NCI-H1930 (cell line): ENCODE measurements at places on chromosomes 11 and 22.

GRCh38 chr11:115760461-115761320 lies 256.5 kb upstream of the CADM1 start:
- no peak for DNase-seq

DNA sequence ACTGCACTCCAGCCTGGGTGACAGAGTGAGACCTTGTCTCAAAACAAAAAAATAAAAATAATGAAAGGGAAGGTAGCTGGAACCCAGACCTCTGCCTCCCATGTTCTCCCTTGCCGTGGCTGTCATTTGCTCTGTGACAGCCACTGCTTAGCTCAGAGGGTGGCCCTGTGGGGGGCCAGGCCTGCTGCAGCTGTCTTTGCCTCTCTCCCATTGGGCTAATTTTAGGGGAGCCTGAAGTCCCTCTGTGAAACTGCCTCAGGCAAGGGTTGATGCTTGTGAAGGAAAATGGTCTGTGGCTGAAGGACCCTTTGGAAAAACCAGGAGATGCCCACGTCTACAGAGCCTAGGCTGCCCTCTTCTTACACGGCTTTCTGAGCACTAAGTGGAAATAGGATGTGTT lies 42.9 kb downstream of the C11orf91 start:
- DNase-seq: no peak

- DNase-seq: no peak
These were observed 507.4 kb upstream of the FAT3 start for GRCh38 chr11:91717169-91717568.

DNA sequence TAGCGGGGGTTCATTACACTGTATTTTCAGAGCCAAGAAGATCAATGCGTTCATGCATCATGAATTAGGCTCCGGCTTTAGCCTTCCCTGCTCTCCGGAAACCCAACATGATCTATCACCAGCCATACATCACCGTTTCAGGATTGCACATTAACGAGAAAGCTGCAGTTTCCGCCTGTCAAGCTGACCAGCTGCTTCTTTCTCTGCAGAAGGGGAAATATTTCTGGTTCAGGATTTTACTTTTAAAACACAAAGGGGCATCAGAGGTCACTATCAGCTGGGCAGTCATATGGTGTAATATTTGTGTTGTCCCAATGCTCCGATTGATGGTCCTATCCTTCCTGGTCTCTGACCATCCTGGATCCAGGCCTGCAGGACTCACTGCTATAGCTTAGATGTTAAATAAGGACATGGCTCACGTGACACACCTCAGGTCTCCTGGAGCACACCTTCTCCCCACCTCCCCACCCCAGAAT lies 21.4 kb upstream of the CADM1 start:
- no peak for DNase-seq

GRCh38 chr22:29136782-29137700 lies 64.2 kb downstream of the KREMEN1 start:
- DNase-seq: no peak

- no peak for DNase-seq
These were observed 32.3 kb downstream of the TRIM29 start for GRCh38 chr11:120105576-120105975.

- no peak for DNase-seq
These were observed 23.4 kb upstream of the ADA2 start for GRCh38 chr22:17242641-17243040.

- DNase-seq: no peak
These were observed 224.6 kb upstream of the CCDC90B start for GRCh38 chr11:83510530-83511460.

- DNase-seq: no peak
These were observed 13.8 kb upstream of the RBM4B start for GRCh38 chr11:66691311-66691980.

DNA sequence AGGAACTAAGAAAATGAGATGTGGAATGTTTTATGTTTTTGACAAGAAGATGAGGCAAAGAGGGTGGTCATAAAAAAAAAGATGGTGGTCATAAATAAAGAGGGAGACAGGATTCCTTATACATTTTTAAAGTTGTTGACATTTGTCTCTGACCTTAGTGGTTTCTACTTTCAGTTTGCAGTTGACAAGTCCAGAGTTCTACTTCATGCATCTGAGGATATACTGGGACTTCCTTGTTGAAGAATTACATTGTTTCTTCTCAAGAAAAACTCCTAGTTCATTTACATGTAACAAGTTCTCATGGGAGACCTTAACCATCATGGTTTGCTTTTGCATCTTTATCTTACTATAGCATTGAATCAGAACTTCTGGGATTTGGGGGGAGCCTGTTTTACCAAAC lies 1.2 kb downstream of the OR6X1 start:
- DNase-seq: no peak

DNA sequence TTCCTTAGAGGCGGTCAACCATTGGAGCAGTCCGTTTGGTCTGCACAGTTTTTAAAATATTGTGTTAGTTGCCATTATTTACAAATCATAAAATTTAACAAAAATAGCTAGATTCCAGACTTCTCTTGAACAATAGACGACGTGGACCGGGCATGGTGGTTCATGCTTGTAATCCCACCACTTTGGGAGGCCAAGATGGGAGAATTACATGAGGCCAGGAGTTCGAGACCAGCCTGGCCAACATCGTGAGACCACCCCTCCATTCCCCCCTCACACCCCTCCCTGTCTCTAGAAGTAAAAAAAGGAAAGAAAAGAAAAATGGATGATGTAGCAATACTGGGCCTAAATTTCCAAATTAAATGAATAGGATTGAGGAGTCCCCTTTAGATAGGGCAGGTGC lies 965 bp downstream of the SLC37A2 start:
- DNase-seq: no peak

DNA sequence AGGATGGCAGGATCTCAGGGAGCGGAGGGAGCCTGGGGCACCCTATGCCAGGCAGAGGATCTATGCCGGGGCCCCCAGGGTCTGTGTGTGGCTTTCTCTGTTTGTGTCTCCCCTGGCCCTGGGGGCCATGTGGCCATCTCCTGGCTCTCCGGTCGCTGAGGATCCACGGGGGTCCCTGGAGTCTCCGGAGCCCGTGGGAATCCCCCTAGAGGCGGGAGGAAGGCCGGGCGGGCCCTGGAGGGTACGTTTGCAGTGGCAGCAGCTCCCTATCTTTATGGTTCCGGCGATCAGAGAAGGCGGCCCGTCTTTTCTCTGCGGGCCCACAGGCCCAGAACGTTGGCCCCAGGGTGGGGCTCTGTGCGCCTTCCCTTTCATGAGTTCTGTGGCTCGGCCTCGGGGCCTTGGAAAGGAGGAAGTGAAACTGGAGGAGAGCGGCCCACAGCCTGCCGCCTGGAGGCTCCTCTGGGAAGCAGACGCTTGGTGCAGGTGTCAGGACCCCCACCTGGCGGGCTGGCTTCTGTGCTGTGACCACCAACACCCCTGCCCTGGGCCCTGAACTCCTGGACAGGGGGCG lies 82.1 kb downstream of the KCNQ1 start:
- no peak for DNase-seq

DNA sequence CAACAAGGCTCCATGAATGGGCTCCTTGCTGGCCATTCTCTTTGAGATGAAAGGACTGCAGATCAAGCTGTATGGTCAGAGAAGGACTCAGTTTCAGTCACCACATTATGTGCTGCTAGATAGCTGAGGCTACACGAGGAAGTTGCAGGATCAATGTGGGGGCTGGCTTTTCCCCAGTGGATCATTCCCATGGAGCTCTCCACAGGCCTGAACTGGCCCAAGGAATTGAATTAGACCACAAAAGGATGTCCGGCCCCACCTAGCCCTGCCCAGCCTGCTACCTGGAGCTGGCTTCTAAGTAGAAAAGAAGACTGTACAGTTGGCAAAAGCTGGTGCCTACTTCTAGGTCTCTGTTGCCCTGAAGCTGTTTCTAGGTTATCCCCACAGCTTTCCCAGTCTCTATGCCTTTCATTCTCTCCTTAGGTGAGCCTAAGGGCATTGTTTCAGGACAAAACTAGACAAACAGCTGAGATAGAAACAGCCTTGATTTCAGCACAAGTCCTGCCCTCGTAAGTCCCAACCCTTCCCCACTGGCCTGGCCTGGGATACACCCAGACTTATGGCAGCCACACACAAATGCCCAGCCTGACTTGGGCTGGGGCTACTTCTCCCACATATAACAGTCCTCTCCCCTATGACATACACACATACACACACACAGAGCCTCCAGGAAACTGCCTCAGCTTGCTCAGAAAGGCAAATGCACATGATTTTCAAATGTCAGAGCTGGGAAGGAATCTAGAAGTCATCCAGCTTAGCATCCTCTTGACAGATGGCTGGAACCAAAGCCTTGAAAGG lies 129.1 kb upstream of the NCAM1 start:
- no peak for DNase-seq

DNA sequence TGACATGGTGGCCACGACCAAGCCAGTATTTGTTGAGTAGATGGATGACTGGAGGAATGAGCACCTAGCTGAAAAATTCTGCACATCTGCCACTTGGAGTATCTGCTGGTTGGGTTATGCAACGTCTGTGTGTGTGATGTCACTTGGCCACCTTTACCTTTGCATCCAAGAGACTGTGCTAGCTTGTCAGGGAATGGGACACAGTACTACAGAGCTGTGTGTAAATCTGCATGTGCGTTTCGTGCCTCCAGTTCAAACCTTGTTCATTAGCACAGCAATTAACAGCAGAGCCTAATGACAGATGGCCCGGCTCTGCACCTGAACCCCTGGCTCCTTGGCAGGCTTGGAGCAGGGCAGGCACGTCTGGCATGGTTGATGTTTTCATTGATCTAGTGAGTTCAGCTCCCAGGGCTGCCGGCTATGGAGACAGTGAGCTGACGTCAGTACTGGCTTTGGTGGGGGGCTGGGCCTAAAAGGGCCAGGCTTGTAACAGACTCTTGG lies 188.4 kb upstream of the NAV2 start:
- DNase-seq: no peak

DNA sequence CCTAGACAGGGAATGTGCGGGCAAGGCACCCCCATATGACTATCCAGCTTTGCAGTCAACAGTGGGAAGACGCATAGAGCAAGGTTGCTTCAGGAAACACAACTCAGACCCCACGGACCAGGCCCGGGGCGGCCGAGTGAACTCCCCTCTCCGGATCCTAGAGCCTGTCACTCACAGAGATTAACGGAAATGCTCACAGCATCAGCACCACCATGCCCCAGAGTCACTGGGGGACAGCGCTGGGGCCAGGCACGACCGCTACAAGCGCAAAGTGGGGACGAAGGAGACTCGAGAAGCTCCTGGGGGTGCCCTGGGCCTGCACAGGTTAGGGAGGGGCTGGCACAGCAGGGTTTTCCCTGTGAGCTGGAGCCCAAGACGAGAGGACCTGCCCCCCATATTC lies 15.9 kb downstream of the MACROD1 start:
- DNase-seq: no peak

DNA sequence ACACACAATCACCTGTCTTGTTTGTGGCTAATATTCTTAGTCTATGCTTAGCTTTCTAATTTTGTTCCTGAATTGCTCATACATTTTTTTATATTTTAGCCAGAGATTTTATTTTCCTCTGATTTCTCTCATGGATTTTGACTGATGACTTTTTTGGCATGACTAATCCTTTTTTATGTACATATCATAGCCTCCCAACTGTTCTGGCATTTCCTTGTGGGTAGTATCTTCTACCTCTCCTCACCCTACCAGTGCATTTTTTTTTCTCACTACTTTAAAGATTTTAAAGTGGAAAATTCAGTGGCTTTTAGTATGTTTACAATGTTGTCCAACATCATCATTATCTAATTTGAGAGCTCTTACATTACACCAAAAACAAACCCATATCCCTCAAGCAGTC lies 84.4 kb upstream of the TENM4 start:
- no peak for DNase-seq

- DNase-seq: no peak
These were observed 54.6 kb downstream of the LRRC74B start for GRCh38 chr22:21100149-21101032.

- peak; percentile 26 for DNase-seq
These were observed 397.8 kb downstream of the OPCML start for GRCh38 chr11:133134314-133135173.

GRCh38 chr11:2470495-2470894 lies 25.7 kb downstream of the KCNQ1 start:
- DNase-seq: no peak

GRCh38 chr11:128467610-128468041 lies 119.7 kb downstream of the ETS1 start:
- DNase-seq: no peak

DNA sequence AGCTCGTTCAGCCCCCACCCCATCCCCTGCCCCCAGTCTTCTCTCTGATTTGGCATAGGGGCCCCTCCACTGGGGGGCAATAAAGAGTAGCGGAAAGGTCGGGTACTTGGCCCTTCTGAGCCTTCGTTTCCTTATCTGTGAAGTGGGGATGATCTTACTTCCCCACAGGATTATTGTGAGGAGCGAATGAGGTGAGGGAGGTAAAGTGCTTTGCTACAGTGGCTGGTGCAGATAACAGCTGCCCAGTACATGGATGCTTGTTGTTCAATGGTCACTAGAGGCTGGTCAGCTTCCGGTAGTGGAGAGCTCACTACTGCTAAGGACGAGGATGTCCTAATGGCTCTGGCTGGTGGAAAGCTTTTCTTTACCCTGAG lies 101.2 kb downstream of the CEP164 start:
- no peak for DNase-seq

DNA sequence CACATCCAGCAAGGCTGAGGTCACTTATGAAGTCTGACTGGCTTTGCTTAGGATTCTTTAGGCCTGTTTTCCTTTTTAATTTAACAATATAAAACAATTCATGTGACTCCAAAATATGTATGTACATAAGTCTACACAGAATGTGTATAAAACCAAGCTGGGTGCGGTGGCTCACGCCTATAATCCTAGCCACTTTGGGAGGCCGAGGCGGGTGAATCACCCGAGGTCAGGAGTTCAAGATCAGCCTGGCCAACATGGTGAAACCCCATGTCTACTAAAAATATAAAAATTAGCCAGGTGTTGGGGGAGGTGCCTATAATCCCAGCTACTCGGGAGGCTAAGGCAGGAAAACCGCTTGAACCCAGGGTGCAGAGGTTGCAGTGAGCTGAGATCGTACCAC lies 83.1 kb downstream of the SHANK2 start:
- DNase-seq: no peak

DNA sequence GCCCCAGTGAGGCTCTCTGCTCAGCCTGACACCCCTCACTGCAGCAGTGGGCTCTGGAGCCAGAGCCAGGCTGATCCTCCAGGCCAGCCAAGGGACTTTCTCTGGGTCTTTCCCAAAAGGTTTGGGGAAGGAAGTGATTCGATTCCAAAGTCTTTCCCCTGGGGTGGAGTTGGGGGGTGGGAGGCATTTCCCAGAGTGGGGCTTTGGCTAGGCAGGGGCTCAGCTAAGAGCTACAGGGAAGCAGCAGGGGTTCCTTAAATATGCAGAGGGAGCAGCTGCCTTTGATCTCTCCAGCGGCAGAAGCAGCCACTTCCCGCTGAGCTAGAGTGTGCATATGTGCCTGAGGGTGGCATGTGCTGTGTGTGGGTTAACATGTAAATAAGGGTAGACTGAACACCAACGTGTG lies 192.9 kb downstream of the INSC start:
- DNase-seq: no peak

GRCh38 chr11:126823274-126823673 lies 177.3 kb downstream of the KIRREL3 start:
- DNase-seq: no peak

GRCh38 chr11:46978005-46978491 lies 41.5 kb downstream of the CSTPP1 start:
- peak; percentile 70 for DNase-seq
